Stimulated activated CD8-positive, alpha-beta memory T cell treated with anti-CD3 and anti-CD28 coated beads, Interleukin-7, amount 100 ng/mL, for 1 hour (primary cell): ENCODE measurements at places on chromosomes 12 and 14.

GRCh38 chr14:31934767-31935266 is 142.3 kb upstream of the ARHGAP5 start:
- DNase-seq: no peak

- no peak for DNase-seq
Measured at GRCh38 chr12:50765095-50765911, 1.4 kb downstream of the ATF1 start.

DNA sequence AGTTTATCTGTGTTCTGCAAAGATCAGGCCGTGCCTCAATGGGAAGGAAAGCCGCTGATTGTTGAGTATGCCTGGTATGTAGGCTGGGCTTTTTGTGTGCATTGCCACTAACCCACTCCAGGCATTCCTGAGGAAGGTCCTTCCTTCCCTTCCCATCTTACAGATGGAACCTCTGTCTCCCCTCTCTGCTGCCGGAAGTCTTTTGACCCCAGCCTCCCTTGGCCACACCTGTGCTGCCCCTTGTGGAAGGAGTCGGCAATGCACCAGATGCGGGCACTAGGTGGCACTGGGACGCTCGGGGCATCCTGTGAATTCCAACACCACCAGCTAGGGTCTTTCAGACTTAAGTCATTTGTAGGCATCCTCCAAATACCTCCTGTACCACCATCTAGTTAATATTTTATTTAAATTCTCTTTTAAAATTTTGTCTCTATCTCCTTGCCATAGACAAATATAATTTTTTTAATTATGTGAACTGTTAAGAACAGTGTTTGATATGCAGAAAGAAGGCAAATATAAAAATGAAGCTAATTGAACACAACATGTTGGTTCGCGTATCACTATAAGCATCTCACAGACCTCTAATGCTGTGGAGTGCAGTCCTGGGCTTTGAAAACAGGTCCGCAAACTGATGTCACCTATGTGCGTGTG is 99.6 kb downstream of the RIN3 start:
- DNase-seq: no peak

DNA sequence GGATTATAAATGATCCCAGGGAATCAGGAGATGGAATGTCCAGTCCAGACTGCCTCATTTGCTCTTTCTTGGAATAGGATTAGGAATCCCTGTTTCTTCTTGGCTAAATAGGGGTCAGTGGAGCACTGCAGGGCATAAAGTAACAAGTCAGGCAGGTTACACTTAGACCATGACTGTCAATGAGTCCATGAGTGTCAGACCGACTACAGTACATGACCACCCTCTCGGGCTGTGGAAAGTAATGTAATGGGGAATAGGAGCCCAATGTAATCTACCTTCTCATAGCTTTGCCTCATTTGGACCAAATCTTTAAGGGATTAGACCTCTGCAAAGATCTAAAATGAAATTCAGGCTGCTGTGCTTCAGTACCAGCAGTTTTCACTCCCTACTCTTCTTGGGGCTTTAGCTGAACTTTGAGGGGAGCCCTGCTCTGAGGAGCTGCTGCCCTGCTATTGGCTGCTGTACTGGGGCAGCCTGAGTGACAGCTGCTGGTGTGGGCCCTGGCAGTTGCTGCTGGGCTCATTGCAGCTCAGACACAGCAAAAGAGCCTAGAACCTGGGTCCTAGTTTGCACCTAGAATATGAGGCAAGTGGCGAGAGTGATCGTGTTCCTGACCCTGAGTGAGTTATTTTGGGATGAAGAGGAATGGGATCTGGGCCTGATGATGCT is 62.2 kb upstream of the OR4E1 start:
- no peak for DNase-seq

DNA sequence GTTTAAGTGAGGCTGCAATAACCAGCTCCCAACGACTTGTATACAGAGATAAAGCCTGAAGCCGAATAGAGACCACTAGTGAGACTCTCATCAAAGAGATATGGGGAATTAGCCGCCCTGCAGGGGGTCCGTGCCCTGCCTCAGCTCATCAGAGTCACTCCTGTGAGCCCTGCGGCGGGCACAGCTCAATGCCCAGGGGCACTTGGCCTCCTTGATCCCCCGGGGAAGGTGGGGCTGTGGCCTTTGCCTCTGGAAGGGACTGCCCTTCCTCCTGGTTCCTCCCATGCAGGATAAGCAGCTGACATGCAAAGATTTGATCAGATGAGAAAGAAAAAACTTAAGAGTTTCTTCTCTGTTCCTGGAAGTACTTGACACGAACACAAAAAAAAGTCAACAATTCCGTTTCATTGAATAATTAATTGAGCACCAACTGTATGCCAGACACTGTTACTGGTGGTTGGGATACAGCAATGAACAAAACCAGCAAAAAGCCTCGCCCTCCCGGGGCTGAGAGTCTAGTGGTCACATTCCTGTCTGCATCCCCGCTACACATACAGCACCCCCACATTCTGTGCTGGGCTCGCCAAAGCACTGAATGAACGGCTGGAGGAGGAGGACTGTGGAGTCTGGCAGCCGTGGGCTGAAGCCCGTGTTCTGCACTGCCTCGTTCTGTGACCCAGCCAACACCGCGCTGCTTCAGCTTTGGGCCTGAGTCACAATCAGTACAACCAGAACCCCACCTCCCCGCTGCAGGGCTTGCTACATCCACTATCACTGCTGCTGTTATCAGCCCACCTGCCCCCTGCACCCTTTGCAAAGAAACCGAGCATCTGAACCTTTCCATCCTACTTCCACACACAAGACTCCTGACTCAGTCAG is 10.3 kb downstream of the TTC7B start:
- no peak for DNase-seq
